D721Med (cell line): ENCODE measurements at places on chromosomes 4 and X.

- no peak for DNase-seq
Observed at GRCh38 chr4:109332926-109333464, 30.5 kb upstream of the COL25A1 start.

DNA sequence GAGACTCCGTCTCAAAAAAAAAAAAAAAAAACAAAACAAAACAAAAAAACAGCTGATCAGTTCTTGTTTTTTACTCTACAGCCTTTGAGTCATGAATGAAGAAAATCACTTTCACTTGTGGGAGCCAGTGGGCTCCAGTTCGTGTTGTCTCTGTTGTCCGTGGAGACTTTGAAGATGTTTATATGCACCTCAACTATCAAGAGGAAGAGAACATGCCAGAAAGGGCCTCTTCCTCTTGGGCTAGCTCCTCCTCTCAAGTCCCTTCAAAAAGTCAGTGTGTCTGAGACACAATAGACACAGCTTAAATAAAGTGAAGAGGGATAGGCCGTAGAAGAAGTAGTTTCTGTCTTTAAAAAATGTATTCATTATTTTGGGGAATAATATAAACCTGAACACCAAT lies 182.7 kb downstream of the KDR start:
- no peak for DNase-seq

- DNase-seq = no peak
Observed at GRCh38 chr4:168674866-168675265, 178.0 kb downstream of the PALLD start.

GRCh38 chr4:71126719-71127118 lies 133.3 kb downstream of the DCK start:
- no peak for DNase-seq

- no peak for DNase-seq
Observed at GRCh38 chr4:21778702-21779101, 169.9 kb downstream of the KCNIP4 start.

DNA sequence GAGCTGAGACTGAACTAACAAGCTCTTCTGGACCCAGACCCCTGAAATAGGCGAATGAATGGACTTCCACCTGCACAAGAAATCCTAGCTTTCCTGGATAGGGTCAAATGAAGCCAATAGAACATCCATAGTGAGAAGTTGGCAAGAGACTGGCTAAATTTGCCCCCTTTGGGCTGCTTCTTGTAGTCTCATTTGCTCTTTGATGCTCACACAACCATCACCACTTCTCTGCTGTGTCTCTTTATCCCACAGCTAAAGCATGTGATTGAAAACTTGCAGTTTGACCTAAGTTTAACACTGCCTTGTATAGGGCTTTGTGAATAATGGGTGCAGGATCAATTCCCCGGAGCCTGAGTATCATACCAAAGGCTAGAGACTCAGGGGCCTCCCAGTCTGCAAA lies 38.2 kb downstream of the NLGN3 start:
- DNase-seq = no peak

DNA sequence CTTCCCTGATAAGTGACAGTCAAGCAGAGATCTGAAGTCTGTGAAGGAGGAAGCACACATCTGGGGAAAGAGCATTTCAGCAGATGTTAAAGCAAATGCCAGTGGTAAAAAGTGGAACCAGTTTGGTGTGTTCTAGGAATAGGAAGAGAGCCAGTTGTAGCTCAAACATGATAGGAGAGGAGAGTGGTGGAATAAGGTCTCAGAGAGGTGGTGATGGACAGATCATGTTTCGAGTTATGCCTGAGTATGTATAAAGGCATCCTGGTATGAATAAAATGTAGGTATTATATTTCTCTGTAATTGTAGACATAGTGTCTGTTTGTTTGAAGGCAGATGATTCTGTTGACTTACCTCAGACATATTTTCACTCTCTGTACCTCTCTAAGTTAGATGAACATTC lies 89.1 kb downstream of the LARP7 start:
- no peak for DNase-seq

- DNase-seq = no peak
Observed at GRCh38 chr4:123980736-123981300, 584.2 kb downstream of the SPRY1 start.

DNA sequence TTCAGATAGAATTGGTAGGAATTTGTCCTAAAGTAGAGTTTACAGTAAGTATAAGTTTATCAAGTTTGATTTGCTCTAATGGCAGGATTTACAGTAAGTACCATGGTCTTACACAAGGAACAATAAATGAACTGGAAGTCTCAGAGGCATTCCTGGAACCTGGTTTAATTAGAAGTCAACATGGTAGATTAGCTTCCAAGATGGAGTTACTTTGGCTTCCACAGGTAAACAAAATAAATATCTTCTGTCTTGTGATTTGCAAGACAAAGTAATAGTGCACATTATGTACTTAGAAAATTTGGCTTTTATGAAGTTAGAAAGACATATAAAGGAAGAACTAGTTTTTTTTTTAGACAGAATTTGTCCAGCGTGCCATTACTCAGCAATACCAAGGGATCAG lies 190.7 kb downstream of the GLUD2 start:
- DNase-seq = no peak

DNA sequence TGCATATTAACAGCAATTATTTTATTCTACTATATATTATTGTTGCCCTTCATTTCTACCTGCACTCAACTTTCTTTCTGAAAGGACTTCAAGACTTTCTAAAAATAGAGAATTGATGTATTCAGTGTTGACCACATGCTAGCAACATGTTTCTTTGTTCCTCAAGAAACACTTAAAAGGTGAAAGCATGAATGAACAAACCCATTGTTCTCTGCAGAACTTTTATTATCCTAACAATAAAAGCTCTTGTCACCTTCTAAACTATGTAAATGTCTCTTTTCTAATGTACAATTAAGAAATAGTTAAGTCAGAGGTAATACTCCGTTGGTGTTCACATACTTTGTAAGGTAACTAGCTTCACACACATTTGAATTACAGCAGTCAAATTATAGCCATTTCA lies 638.7 kb downstream of the FSTL5 start:
- DNase-seq = no peak

GRCh38 chrX:17078031-17078720 lies 131.7 kb downstream of the REPS2 start:
- no peak for DNase-seq

DNA sequence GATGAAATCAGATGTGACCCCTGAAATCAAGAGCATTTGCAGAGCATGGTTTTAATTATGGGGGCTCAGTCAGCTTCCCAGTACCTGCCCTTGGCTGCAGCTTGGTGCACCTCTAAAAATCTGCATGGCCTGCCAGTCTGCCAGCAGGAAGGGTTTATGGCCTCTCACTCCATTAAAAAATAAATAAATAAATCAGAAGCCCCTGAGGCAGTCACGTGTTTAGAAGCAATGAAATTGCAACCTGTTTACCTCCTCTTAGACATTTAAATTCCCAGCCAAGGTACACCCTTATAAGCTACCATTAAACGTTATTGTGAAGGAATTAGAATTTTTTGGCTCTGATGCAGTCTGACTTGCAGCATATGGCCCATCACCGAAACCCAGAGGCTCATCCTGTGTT lies 114.0 kb upstream of the LDB2 start:
- DNase-seq = no peak

- DNase-seq = no peak
Observed at GRCh38 chr4:6367371-6367851, 97.8 kb downstream of the WFS1 start.

- DNase-seq = no peak
Observed at GRCh38 chr4:84790769-84791565, 175.5 kb downstream of the WDFY3 start.

DNA sequence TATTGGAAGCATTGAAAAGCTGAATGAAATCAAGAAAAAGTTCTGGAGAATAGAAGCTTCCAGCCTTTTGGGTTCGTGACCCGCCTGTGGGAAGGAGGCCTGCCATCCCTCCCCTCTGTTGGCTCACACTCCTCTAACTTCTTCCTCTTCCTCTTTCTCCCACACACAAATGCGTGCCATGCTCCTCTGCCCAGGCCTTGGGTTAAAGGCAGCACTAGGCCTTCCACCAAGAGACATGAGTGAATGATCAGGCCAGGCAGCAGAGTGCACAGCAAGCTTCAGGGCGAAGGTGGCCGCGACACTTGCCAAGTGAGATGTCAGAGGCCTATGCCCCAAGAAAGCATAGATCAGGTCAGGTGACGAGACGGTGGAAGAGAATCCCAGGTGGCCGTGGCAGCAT lies 38.4 kb downstream of the FAM193A start:
- no peak for DNase-seq

DNA sequence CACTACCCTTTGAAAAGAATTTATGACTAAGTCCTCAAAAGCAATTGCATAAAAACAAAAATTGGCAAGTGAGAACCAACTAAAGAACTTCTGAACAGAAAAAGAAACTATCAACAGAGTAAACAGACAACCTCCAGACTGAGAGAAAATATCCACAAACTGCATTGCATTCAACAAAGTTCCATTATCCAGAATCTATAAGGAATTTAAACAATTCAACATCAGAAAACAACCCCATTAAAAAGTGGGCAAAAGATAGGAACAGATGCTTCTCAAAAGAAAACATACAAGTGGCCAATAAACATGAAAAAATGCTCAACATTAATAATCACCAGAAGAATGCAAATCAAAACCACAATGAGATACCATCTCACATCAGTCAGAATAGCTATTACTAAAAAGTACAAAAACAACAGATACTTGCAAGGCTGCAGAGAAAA lies 130.2 kb downstream of the GASK1B start:
- DNase-seq = no peak

GRCh38 chr4:155906554-155907247 lies 3.2 kb downstream of the TDO2 start:
- DNase-seq = no peak

DNA sequence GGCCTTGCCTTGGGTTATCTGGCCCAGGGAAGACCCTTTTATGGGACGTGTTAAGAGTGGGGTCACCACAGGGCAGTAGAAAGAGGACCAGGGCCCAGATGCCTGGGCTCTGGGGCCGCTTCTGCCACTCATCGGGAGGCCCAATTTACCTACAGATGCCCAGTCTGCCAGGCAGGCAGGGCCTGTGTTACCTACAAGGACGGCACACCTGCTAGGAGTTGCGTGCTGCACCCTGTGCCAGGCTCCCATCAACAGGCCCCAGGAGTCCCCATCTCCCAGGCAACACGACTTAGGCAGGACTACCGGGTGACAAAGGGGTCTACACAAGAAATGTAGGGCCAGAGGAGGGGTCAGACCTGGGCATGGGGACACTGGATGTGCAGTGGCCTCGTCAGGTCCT lies 34.6 kb downstream of the WDR1 start:
- DNase-seq = peak; percentile 9

GRCh38 chrX:128464116-128464515 lies 411.9 kb upstream of the ACTRT1 start:
- DNase-seq = no peak

GRCh38 chr4:89762311-89762710 lies 74.7 kb downstream of the SNCA start:
- no peak for DNase-seq

GRCh38 chr4:89757154-89757719 lies 79.7 kb downstream of the SNCA start:
- no peak for DNase-seq

DNA sequence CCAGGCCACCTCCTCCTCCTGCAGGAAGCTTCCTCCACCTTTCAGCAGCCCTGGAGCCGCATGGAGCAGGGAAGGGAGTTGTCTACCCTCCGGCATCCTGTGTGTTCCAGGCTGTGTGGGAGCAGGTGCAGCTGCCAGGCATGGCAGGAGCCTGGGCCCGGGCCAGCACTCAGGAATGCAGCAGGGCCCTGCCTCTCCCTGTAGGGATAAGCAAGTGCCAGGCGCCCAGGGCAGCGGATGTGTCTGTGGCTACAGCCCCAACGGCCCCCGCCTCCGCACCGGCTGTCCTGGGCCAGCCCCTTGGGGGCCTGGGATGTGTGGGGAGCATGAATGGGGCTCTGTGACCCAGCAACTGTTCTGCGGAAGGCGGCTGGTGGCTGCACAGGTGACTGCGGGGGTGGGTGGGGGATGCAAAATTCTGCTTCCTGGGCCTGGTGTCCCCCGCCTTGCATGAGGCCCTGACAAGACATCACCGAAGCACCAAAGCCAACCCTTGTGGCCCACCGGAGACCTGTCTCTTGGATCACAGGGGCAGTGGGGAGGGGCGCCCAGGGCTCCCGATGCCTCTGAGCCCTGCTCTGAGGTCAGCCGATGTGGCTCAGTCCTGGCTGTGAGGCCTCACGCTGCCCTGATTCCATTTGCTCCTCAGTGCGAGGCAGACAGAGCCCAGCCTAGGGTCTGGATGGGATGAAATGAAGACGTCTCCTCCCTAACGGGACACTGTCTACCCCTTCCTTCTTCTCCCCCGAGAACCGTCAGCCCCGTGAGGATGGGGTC lies 1.4 kb upstream of the DOK7 start:
- DNase-seq = no peak

- DNase-seq = no peak
Observed at GRCh38 chrX:63785708-63786040, 660 bp upstream of the ARHGEF9 start.

- no peak for DNase-seq
Observed at GRCh38 chr4:155032521-155033229, 175.8 kb upstream of the NPY2R start.

DNA sequence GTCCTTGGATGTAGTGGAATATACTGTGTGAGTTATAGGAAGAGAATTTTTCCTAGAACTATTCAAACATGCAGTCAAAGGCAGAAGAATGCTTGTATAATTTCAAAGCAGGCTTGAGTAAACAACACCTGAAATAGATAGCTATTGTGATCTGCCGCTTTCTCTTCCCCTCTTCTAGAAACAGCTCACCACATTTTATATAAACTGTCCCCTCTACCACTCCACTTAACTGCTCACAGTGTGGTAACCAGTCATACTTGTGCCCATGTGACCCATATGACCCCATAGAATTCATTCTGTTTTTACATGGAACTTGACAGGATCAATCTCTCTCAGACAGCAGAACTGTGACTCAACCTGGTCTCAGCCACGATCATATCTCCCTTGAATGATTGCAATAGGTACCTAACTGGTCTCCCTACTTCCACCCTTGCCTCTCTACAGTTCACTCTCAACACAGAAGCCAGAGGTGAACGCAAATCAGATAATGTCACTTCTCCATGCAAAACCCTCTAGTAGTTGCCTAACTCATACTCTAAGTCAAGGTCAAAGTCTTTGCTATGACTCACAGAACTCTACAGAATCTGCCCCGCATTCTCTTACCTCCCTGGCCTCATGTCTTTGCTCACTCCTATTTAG lies 85.6 kb upstream of the EFHC2 start:
- DNase-seq = no peak

GRCh38 chr4:65865489-65865888 lies 195.2 kb upstream of the EPHA5 start:
- DNase-seq = no peak

- no peak for DNase-seq
Observed at GRCh38 chrX:17464194-17464593, 89.2 kb downstream of the NHS start.

- no peak for DNase-seq
Observed at GRCh38 chrX:51421972-51422597, 74.3 kb downstream of the NUDT11 start.

GRCh38 chr4:6180841-6181631 lies 19.3 kb downstream of the JAKMIP1 start:
- no peak for DNase-seq
